ENCODE measurements at places on chromosomes 16 and 17.

GRCh38 chr16:59740858-59741257 is 1006.7 kb upstream of the GOT2 start:
- no peaks in the 10 kb centered on the region for H3K4me1 ChIP-seq
- DNase-seq: no peak
- H3K27me3 ChIP-seq: no peaks in the 10 kb centered on the region
- no peak overlapping the region for H3K27ac ChIP-seq

- no peak overlapping the region for H3K4me3 ChIP-seq
- no peaks in the 10 kb centered on the region for H3K36me3 ChIP-seq
- peaks cover 80% of the 10 kb centered on the region for H3K27me3 ChIP-seq
- no peak overlapping the region for H3K27ac ChIP-seq
- no peaks in the 10 kb centered on the region for H3K4me1 ChIP-seq
- DNase-seq: no peak
Observed at GRCh38 chr16:22623351-22623781, 112.7 kb downstream of the NPIPB5 start.

DNA sequence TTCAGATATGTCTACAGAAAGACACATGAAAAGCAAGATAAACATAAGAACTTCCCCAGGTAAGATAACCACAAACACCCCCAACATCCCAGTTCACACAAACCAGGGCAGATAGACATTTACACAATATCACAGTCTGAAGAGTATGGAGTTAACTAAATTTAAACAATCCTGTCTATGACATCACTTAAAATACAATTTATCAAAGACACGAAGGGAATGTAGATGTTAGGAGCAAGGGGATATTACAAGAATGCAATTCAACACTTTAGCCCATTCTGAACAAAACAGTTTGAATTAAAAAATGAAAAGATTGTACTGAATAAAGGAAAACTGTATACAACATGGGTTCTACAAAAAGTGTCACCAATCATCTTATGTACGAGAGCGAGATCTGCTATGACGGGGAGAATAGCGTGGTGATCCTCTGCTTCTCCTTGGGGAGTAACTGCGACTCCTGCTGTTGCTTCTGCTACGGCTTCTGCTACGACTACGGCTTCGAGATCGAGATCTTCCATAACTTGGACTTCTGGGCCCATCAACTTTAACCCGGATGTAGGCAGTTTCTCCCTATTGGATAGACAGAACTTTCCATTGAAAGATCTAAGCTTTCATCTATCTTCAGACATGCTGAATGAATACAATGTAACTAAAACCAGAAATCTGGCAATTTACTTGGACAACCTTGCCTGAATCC is 1.9 kb downstream of the SRSF1 start:
- peak overlapping the region; percentile 7 for H3K27ac ChIP-seq
- H3K27me3 ChIP-seq: no peaks in the 10 kb centered on the region
- peaks cover 77% of the 10 kb centered on the region for H3K4me1 ChIP-seq
- peaks cover 51% of the 10 kb centered on the region for H3K36me3 ChIP-seq
- DNase-seq: no peak

- no peak for DNase-seq
- no peaks in the 10 kb centered on the region for H3K36me3 ChIP-seq
- H3K4me3 ChIP-seq: no peak overlapping the region
Observed at GRCh38 chr16:68473358-68474070, 25.2 kb upstream of the SMPD3 start.

- DNase-seq: no peak
- no peaks in the 10 kb centered on the region for H3K36me3 ChIP-seq
- peaks cover 22% of the 10 kb centered on the region for H3K4me1 ChIP-seq
- no peaks in the 10 kb centered on the region for H3K27me3 ChIP-seq
- no peak overlapping the region for H3K27ac ChIP-seq
- H3K4me3 ChIP-seq: no peak overlapping the region
Observed at GRCh38 chr17:66405836-66406677, 103.6 kb downstream of the PRKCA start.

Measured in left ventricle myocardium inferior (tissue), 1 donor.